Kasumi-1 (cell line): ENCODE measurements at places on chromosomes 12 and 14.
A peak's percentile ranks its signal among the peaks of the same experiment; 100 is the strongest.

DNA sequence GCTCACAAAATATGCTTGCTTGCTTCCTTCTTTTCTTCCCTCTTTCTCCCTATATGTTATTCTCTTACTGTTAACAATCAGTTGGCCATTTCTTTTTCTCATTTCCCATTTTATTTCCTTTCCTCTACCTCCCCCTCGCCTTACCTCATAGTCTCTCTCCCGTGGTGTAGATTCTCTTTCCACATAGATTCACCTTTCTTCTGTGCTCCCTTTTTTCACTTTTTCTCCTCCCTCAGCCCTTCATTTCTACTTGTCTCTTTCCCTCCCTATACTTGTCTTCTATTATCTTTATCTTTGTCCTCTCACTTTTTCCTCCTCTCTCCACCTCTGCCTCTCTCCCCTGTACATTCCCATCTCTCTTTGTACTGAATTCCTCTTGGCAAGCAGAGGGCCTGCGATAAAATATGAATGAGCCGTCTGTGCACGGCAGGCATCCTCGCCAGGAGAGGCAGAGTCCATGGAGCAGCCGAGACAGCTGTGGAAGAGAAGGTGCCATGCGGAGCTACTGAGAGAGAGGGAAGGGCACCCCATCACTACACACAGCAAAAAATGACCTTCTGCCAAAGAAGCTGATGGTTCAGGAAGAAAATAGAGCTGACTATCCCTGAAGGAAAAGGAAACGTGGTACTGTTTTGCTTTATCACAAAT lies 12.1 kb downstream of the C14orf93 start:
- DNase-seq, result no peak

DNA sequence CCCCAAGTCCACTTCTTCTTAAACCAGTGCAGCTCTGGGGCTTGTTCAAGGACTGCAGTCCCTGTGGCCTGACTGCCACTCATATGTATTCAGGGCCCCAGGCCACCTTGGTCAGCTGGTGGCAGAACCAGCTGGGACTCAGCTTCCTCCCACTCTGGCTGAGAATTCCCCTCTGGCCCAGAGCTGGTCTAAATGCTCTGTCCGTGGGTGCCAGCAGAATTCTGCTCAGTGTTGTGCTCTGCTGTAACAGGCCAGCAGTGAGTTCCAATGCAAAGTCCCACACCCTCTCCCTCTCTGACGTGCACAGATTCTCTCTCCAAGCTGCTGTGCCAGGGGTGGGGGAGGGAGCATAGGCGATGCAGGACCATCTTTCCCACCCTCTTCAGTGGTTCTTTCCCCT lies 210.4 kb upstream of the RGS6 start:
- DNase-seq, result no peak

DNA sequence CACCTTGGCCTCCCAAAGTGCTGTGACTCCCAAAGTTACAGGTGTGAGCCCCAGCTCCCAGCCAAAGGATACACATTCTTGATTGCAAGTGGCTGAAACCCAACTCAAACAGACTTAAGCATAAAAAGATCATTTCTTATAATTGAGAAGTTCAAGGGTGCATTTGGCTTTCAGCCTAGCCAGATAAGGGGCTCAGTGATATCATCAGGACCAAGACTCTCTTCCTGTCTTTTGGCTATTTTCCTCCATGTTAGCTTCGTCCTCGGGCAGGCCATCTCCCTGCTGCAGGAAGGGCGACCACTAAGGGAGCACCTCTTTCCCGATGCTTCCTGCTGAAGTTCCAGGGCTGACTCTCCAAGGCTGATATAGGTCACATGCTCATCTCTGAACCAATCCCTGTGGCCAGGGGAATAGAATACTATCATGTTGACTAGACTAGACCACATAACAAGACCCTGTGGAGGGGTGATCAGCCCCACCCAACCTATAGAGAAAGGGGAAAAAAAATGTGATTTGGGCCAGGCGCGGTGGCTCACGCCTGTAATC lies 9.8 kb upstream of the KRT8 start:
- DNase-seq, result no peak

DNA sequence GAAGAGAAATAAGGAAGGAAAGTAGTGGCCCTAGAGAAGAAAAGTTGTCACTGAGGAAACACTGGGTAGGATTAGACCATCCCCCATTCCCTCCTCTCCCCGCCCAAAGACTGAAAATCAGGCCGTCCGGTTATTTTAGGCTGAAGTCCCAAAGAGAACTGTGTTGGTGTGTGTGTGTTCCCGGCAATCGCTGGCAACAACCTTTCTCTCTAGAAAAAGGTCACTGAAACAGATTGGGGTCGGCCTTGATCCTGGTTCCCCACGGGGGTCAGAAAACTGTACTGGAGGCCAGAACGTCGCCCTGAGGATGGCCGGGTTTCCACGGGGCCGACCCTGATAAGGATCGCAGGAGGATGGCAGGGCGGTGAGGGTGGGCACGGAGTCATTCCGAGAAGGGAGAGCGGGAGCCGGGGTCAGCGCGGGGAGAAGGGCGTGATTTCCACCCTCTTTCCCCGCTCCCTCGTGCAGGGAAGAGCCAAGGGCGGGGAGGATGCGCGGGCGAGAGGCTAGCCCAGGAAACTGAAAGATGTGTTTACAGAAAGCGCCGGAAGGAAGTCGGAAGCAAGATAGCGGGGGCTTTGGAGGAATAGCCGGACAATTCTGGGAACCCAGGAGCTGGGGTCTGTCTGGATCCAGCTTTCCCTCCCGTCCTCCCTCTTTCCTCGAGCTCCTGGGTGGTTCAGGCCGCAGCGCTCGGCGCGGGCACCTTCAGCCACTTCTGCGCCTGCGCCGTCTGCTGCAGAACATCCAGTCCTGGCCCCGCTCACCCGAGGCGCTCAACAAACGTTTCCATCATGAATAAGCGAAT lies 25.3 kb upstream of the SPTLC2 start:
- DNase-seq, result peak; percentile 79

- no peak for DNase-seq
Measured at GRCh38 chr14:23600806-23601205, 22.2 kb upstream of the JPH4 start.

DNA sequence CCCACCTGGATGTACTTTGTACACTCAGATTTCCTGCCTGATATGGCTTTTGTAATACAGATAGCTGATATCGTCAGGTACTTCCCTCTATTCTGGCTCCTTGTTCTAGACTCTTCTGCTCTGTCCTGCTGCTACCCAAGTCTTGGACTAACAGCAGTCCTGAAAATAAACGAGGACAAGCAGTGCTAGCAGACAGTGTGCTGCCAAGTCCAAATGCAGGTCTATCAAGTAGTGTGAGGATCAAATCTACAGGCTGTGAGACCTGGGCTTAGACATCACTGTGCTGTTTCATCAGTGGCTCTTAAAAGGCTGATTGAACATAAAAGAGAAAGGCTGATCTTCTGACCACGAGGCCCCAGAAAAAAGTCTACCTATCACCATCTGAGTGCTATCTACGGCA lies 418.1 kb downstream of the APAF1 start:
- DNase-seq, result no peak

DNA sequence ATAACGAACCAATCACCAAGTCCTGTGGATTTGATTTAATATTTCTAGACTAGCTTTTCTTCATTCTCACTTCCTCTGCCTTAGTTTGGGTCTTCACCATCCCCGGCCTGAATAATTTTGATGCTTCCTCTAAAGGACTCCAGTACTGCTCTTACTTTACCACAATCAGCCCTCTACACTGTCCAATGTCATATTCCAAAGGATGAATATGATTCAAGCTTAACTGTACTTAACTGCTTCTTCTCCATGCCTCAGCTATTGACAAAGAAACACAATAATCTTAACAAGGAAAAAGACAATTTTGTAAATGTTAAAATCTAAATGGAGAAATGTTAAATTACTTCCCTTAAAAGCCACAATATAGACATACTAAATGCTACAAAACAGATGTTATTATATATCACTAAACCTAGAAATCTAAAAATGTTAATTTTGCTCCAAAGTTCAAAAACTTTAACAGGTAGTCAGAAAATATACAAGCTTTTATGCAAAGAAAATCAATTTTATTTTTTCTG lies 70.2 kb downstream of the STXBP6 start:
- no peak for DNase-seq

- DNase-seq, result no peak
Measured at GRCh38 chr14:65237941-65238340, 135.6 kb upstream of the MAX start.

DNA sequence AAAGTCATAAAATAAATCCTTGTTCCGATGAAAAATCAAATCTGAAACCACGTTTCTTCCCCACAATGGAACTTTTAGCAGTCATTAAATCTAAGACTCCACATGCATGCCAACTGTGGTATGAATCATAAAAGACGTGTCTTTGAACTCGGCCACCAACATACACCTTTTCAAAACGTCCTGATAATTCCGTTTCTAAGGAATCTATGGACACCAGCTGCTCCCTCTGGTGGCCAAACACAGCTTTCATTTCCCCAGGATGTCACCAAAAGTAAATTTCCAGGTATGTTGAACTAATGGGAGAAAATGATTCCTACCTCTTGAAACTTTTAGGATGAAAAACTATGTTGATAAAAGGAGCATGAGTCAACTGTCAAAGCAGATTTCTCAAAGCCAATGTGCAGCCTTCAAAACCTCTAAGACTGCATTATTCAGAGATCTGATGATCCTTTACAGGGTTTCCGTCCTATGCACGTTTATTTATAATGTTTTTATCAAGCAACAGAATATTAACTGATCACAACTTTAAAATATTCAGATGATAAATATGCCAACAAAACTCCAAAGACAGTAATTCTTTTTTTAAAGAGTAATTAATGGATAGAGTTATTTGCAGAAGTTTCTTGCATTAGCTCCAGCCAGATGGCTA lies 96.2 kb downstream of the CIT start:
- no peak for DNase-seq

GRCh38 chr14:71725922-71726579 lies 206.2 kb upstream of the RGS6 start:
- DNase-seq, result no peak

DNA sequence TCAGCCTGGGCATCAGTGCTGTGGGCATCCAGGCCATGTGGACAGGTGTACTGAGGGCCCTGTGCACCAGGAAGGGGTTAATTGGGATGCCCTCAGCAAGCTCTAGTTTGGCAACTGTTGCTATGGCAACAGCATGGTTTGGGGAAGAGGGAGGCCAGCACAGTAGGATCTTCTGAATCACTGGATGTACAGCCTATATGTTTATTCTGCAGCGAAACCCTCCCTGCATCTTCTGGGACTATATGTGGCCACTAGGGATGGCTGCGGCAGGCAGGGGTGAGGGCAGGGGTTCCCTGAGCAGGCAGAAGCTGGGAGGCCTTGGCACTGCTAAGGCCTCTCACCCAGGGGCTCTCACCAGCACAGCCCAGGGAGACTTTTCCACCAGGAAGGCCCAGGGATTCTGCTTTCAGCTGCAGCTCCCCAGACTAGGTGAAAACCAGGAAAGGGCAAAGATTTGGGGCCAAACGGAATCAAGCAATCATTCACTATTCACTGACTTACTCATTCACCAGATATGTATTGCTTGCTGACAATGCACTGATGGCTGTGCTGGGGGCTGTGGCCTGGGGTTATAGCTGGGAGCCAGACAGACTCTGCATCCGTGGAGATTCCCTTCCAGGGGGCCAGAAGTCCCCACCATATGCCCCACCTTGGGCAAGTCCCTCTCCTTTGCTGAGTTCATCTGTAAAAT lies 42.8 kb downstream of the IRF2BPL start:
- DNase-seq, result no peak

- DNase-seq, result peak; percentile 42
Measured at GRCh38 chr12:55955800-55956508, 9.9 kb downstream of the PMEL start.

- no peak for DNase-seq
Measured at GRCh38 chr12:1171657-1172408, 180.8 kb downstream of the ERC1 start.

GRCh38 chr12:20475542-20475941 lies 107.2 kb downstream of the PDE3A start:
- no peak for DNase-seq

GRCh38 chr12:131613678-131614077 lies 97.2 kb upstream of the SFSWAP start:
- DNase-seq, result no peak

DNA sequence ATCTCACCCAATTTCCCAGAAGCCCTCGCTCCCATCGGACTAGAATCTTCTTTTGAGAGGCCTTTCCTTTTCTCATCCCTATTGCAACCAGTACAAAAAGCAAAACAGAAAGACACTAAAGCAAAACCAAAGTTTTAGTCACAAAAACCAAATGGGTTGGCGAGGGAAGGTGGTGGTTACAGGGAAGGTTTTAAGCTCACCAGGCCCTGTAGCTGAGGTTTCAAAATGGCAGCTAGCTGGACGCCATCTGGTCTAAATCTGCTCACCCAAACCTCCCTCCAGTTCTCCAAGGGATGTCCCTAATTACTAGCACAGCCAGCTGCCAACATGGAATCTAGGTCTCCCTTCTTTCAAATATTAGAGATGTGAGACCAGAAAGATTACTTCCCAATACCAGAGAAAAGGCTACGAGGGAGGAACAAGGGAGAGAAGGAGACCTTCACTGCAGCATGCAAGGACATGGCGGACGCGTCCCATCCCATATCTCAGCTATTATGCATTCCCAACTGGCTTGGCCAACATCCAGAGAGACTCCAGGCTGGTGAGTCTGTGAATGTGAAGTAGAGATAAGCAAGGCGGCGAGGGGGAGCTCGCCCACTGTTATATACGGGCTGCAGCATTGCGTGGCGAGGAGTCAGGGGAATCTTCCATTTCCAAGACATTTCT lies 70.8 kb downstream of the DPF3 start:
- DNase-seq, result no peak

- DNase-seq, result no peak
Measured at GRCh38 chr12:113439606-113440030, 17.4 kb downstream of the SDSL start.

- no peak for DNase-seq
Measured at GRCh38 chr14:29925736-29926135, 1.9 kb downstream of the PRKD1 start.
